ENCODE measurements at places on chromosomes 1 and 21.

DNA sequence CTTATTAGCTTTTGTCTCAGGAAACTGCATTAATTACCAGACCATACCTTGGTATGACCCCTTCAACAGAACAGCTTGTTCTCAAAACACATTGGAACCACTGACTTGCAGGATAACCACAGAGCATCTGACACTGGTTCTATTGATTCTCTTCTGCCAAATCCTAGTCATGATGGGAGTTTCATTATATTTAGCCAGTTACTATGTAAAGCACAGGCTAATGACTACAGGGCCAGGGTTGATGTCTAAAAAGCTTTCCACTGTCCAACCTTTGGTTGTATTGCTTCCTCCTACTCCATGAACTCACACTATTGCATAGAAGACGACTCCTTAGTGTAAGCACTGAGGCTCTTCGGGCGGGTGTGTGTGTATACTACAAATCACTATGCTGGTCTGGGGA, 3.8 kb downstream of the STMN1 start:
- no peak for DNase-seq

GRCh38 chr1:207995576-207995975, 84.7 kb upstream of the CD34 start:
- no peak for DNase-seq

GRCh38 chr21:42974832-42975820, 764 bp downstream of the PKNOX1 start:
- DNase-seq: peak; percentile 38

DNA sequence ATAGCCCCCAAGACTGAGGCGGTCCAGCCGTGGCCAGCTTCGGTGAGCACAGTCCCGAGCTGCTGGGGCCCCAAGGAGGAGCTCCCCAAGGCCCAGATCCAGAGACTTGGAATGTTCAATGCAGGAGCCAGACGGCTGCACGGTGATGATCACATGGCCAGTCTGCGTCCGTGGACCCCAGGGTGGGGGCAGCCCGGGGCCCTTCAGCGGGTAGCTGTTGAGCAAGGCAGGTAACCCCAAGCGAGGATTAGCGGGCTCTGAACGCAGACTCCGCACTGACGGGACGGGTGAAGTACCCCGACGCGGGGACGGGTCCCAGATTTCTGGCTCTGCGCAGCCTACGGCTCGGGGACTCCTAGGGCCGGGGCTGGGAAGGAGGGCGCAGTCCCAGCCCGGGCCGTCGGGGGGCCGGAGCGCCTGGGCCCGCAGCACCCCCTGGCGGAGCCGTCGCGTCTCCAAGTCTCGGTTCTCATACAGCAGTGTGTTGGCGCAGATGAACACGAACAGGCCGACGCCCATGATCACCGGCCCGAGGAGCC, 2.7 kb downstream of the TMEM200B start:
- DNase-seq: peak; percentile 62

GRCh38 chr1:16888860-16889816, 6.6 kb upstream of the RNU1-2 start:
- peak; percentile 60 for DNase-seq

- no peak for DNase-seq
These were observed 10.7 kb downstream of the NEK7 start for GRCh38 chr1:198167436-198167934.

- no peak for DNase-seq
These were observed 82.4 kb upstream of the GPR88 start for GRCh38 chr1:100455478-100456072.

DNA sequence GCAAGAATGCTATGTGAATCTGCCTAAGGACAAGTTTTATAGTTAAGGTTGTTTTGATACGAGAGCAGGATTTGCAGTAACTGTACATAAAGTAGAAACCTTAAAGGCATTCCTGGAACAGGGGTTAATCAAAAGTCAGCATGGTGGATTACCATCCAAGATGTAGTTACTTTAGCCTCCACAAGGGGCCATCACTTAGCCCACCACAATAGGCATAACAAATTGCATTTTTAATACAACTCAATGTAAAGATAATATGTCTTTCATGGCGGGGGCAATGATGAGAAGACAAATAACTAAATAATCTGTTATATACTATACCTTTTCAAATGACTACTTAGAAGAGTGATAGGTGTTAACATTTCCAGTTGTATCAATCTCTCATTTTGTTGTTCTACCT, 611.2 kb upstream of the ADGRL4 start:
- DNase-seq: no peak

DNA sequence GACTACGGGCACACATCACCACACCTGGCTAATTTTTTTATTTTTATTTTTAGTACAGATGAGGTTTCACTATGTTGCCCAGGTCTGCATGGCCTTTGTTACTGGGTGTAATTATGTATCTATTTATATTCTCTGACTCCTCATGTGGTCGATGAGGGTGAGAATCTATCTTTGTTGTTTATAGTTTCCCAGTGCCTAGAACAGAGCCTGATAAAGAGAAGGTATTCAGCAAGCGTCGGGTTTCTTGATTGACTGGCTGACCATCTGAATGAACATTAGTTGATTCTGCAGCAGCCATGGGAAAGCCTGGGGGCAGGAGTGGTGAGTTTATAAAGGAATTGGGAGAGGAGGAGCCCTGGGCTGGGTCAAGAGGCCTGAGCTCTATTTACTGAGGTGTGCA, 28.5 kb downstream of the SERINC2 start:
- no peak for DNase-seq

DNA sequence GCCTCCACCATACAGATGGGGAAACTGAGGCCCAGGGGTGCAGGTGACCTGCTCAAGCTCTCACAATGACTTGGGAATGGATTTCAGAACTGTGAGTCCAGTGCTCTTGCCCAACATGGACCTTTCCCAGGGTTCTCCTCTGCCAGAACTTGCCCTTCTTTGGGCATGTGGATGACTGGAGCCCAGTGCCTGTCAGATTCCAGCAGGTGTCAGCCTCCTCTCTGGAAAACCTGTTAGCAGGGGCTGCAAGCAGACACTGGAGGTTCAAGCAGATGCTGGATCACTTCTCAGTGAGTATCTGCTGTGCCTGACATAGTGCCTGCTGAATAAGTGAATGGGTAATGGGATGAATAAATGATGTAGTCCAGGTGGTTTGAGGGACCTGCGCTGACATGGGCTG, 314.2 kb upstream of the POU3F1 start:
- DNase-seq: no peak

DNA sequence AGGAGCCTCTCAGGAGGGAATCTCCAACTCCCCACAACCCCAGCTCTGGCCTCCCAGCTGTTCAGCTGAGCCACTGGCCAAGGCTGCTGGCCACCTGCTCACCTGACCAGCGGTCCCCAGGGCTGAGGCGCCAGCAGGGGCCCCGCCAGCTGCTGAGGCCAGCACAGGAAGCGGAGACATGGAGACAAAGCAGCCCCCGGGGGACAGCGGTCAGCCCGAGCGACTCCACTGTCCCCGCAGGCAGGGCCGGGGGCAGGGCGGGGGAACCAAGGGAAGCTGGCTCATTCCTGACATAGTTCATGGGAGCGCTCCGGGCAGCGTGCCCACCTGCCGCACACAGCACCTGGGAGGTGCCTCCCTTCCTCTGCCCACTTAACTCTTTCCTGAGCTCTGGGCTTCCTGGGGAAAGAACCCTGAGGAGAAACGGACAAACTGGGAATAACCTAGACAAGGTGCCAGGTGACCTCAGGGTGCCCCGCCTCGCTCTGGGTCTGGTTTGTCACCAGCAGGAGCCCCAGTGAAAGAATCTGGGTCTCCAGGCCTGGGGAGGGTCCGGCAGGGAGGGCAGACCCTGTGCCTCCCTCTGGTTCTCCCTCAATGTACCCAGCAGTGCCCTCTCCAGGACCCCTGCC, 10.7 kb downstream of the EPHA2 start:
- no peak for DNase-seq

DNA sequence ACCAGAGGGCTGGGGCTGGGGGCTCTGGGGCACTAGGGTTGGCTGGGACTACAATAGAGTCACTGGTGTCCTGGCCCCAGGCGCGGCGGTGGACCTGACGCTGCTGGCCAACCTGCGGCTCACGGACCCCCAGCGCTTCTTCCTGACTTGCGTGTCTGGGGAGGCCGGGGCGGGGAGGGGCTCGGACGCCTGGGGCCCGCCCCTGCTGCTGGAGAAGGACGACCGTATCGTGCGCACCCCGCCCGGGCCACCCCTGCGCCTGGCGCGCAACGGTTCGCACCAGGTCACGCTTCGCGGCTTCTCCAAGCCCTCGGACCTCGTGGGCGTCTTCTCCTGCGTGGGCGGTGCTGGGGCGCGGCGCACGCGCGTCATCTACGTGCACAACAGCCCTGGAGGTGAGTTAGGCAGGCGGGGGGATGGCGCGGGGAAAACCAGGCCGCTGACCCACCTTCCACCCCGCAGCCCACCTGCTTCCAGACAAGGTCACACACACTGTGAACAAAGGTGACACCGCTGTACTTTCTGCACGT, 4.1 kb downstream of the TIE1 start:
- DNase-seq: no peak

DNA sequence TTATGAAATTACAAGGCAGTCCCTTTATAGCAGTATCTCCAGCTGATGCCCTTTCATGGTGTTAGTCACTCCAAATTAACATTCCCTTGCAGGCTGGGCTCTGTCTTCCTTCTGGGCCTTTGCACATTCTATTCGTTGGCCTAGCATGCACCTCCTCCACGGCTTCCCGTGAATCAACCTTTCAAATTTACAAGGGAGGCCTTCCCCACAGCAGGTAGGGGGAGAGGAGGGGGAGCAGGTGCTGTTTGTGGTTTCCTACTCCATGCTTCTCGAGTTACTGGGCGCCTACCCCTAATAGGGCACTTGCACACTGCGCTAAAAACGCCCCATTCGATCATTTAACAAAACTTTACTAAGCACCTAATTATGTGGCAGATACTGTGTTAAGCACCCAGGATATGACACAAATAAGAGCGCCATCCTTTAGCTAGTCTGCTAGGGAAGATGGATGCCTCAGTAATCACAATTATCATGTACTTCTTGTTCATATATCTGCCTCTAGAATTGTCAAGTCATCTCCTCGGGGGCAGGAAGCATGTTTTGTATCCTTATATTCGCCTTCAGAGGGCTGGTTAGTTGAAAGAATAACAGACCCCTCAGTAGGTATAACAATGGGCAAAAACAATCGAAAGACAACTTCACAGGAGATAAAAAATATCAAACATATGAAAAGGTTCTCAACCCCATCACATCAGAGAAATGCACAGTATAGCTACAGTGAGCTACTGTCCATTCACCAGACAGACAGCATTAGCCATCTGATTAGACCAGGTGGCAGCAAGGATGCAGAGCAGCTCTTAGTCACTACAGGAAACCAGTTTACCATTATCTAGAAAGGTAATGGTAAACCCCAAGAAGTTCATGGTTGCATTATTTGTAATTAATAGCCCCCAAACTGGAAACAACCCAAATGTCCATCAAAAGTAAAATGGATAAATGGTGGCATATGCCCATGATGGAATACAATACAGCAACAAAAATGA, 1.7 kb upstream of the ADAR start:
- no peak for DNase-seq

GRCh38 chr1:59692591-59692990, 122.2 kb upstream of the HOOK1 start:
- no peak for DNase-seq

DNA sequence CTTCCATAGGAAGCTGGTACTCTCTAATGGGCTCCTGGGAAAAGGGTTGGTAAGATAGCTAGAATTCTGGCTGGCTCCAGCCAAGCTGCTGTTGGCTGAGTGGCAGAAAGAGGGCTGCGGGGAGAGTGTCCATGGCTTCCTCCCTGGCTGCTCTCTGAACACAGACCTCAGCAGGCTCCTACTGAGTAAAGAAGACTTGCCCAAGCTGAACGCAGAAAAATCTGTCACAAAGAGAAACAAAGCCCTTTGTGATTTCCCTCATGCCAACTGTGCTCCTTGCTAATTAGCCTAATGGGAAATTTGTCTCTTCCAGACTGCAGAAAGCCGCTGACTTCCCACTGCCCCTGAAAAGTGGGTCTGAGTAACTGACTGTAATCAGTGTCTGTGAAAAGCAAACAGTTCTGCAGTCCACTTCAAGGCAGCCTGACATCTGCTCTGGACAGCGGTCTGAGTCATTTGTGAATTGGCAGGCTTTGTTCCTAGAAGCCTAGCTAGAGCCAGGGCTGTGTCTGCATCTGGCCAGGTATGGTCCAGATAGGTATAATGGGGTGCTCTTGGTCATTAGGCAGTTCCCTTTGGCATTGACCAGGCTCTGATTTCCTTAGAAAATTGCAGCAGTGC, 282.8 kb downstream of the ZNF648 start:
- no peak for DNase-seq

DNA sequence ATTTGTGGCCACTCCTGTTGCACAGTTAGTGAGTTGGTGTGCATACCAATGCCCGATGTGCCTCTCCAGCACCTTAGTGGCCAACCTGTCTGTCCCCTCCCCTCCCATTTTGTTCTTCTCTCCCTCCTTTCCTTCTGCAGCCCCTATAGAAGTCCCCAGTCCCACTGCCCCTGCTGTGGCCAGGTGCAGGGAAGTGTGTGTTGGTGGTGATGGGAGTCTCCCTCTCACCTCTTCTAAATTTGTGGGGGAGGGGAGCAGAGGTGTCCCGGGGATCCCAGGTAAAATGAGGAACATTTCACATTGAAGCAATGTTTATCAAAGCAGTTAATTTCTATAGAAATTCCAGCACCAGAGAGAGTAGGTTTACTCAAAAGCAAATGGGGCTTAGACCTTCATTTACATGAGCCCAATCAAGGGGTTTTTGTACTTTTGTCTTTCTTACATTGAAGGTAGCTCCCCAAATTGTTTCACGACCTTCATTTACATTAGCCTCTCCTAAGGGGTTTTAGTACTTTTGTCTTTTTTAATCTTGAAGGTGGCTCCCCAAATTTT, 3.0 kb upstream of the C1orf21 start:
- no peak for DNase-seq

- DNase-seq: no peak
These were observed 798.1 kb downstream of the ADGRL2 start for GRCh38 chr1:82598812-82599211.

GRCh38 chr1:89703469-89703868, 70.5 kb downstream of the LRRC8C start:
- DNase-seq: no peak

DNA sequence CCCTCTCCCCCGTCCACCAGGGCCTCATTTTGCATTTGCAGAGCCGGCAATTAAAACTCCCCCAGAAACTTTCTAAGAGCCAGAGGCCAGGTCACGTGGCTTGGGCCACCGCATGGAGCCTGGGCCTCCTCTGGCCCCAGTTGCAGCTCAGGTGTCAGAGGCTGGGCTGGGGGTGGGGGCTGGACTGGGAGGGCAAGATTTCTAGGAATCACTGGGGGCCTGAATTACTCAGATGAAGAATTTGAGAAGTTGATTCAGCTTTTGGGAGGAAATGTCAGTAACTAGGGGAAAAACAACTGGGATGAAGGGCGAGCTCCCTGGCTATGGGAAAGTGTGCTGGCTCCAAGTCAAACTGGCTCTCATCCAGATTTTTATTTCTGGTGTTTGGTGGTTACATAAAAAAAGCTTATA, 151.0 kb downstream of the CDC7 start:
- no peak for DNase-seq

- DNase-seq: no peak
These were observed 104.5 kb upstream of the HNRNPU start for GRCh38 chr1:244968881-244969280.

GRCh38 chr1:14724678-14725077, 126.2 kb downstream of the KAZN start:
- DNase-seq: no peak
